ENCODE measurements at places on chromosomes 6 and 20.

GRCh38 chr6:74137911-74138310 lies 441.9 kb downstream of the CD109 start:
- no peak for DNase-seq

GRCh38 chr6:112773187-112773586 lies 426.1 kb downstream of the RFPL4B start:
- DNase-seq = no peak

DNA sequence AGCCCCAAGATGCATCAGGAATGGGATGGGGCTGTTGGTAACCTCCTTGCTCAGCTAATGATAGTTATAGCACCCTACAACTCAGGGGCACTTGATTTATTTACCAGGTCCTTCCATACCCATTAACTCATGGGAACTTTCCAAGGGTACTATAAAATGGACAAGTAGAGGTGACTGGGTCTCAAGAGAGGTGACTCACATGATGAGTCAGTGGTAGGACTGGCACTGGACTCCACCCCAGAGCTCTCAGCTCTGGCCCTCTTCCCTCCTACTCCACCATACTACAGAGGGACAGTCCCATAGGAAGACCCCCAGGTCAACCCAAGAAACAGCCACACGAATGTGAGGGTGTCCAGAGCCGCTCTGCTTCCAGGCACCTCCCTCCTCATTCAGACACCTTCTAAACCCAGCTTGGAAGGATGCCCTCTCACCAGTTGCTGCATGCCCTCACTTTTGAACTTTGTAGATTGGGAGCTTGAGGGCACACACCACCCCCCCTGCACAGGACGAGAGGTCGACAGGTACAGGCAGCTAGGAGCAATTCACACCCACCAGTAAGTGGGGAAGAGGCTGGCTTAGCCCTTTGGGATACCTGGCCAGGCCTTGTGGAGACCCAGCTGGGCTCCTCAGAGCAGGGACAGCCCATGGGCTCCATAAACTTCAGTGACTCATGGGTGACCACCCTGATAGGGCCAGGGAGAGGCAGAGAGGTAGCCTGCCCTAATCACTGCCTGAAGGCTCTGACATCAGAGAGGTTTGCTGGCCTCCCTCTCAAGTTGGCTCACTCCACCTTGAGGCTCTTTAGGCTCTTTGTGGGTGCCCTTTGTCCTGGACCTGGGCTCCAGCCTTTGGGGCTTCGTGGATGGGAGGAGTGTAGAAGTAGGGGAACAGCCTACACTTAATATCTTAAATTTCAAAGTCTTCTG lies 81.6 kb upstream of the MLN start:
- no peak for DNase-seq

- no peak for DNase-seq
Measured at GRCh38 chr20:20658871-20659431, 53.5 kb downstream of the RALGAPA2 start.

DNA sequence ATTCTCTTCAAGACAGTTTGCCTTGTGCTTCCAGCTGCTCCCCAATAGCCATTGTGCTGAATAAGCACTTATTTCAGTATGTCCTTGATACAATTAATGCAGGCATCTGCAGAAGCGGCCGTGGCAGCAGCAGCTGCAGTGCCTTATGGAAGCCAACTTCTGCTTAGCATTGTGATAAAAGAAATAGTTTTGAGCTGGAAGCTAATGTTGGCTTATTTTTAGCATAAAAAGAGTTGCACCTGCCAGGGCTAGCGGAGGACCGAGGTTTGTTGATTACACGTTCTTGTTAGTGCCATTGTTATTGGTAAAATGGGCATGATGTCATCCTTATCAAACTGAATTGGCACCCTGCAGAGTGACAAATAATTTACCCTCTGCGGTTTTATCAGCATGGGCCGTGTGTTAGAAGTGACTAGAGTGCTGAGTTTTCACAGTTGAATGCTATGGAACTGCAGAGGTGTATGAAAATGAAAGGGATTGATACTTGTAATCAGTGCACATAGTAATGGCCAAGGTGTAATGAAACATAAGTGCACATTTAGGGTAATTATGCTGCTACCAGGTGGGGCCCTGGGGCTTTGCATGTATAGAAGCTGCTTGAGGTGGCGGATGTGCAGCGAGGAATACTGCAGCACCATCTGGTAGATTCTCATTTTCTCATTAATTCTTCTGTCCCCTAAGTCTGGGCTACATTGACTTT lies 334.3 kb downstream of the CDKAL1 start:
- no peak for DNase-seq

- DNase-seq = no peak
Measured at GRCh38 chr6:47633141-47633540, 65.2 kb upstream of the ADGRF4 start.

DNA sequence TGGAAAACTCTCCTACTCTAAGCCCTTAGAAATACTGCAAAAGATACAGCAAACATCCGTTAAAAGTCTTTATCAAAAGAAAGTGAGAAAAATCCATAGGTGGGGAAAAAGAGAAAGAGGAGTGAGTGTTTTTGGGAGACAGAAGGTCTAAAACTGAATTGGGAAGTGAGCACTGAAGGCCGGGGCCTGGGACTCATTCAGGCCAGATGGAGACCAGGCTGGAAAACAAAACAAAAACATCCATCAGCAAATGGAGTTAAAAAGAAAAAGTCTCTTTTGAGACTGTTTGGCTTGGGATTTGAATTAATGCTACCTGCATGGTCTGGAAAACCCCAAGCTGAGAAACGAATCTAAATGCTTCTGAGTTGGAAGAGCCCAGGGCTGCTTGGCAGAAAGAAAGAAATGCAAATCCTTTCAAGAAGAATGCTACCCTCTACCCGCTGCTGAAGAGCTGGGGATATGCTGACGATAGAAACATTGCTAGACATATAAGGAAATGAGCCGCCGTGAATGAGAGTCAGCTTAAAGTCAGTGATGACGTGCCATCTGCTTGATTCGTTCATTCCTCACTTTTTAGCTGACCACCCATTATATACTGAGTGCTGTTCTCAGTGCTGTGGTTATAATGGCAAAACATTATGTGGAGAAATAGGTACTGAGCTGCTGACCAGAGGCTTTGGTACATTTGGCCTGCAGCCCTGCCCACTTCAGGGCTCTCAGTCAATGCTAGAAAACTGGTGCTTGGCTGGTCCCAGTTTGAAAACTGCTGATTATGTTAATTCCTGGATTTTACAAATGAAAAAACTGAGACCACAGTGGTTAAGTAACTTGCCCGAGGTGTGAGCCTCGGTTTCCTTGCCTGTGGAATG lies 28.0 kb upstream of the TULP4 start:
- DNase-seq = no peak

- DNase-seq = no peak
Measured at GRCh38 chr20:54491506-54491905, 16.1 kb downstream of the DOK5 start.

- no peak for DNase-seq
Measured at GRCh38 chr6:170147056-170147787, 143.7 kb downstream of the DLL1 start.

GRCh38 chr6:151389618-151390275 lies 1.6 kb downstream of the ZBTB2 start:
- DNase-seq = no peak

DNA sequence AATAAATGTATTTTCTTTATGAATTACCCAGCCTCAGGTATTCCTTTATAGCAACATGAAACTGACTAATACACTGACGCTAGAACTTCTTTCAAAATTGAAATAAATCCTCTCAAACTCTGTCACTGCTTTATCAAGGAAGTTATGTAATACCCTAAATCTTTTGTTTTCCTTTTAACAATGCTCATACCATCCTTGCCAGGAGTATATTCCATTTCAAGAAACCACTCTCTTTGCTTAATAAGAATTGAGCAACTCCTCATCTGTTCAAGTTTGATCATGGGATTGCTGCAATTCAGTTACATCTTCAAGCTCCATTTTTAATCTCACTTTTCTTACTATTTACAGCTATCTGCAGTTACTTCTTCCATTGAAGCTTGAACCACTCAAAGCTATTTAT lies 707.6 kb upstream of the MARCKS start:
- no peak for DNase-seq

DNA sequence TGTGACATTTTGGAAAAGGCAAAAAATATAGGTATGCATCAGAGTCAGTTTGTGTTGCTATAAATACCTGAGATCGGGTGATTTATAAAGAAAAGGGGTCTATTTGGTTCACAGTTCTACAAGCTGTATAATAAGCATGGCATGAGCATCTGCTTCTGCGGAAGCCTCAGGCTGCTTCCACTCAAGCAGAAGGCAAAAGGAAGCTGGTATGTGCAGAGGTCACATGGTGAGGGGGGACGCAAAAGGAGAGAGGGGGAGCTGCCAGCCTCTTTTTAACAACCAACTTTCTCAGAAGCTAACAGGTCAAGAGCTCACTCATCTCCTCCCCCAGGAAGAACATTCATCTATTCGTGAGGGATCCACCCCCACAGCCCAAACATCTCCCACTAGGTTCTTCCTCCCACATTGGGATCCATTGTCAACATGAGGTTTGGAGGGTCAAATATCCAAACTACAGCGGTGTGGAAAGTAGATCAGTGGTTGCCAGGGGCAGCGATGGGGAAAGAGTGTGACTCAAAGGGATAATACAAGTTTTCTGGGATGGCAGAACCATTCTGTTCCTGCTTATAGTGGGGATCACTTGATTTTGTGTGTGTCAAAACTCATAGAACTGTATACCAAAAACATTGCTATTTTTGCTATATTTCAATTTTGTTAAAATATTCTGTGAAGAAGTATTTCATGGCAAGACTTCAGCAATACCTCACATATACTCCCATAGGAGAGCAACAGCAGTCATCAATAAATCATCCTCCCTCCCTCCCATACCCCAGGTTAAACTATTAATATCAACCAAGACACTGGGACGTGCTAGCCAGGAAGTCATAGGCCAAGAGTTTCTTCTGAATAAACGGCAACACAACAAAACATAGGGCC lies 9.9 kb upstream of the FAM50B start:
- no peak for DNase-seq

GRCh38 chr6:29728173-29728874 lies 5.1 kb downstream of the HLA-F start:
- DNase-seq = no peak

DNA sequence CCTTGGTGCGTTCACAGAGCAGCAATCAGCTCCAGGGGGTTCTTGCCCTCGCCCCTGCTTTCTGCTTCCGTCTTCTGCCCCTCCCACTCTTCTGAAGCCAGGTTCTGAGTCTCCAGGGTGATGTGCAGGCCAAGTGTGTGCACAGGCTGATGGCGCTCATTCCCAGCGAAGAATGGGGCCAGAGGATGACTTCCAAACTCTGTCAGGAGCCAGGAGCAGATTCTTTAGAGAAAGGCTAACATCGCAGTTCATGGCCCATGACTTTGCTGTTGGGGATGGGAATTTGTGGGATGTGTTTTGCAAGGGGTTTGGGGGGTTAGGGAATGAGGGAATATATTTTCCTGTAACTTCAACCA lies 56.1 kb upstream of the CCN6 start:
- DNase-seq = no peak

DNA sequence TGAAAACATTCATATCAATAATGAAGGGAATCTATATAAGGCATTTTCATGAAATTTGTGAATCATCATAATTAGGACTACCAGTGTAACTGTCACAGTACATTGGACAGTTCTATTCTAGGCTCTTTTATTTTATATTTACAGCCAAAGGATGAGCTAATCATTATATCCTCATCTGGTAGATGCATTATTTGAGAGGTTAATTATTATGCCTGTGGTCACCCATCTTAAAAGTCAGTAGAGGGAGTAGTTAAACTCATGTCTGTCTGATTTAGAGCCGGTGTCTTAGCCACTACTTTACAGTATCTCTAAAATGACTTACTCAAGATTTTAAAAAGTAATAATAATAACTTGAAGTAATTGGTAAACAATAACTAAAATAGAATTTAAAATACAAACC lies 899.3 kb upstream of the MAP3K7 start:
- no peak for DNase-seq

DNA sequence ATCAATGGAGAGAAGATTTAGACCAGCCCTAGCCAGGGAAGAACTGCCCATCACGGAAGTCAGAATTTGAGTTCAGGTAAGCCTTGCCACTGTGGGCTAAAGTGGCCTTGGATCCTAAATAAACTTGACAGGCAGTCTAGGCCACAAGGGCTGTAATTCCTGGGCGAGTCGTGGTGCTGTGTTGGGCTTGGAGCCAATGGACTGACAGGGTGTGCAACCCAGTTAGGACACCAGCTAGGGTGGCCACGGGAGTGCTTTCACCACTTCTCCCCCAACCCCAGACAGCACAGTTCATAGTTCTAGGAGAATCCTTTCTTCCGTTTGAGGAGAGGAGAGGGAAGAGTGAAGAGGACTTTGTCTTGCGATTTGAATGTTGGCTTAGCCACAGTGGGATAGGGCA lies 422.4 kb downstream of the DOK5 start:
- no peak for DNase-seq

DNA sequence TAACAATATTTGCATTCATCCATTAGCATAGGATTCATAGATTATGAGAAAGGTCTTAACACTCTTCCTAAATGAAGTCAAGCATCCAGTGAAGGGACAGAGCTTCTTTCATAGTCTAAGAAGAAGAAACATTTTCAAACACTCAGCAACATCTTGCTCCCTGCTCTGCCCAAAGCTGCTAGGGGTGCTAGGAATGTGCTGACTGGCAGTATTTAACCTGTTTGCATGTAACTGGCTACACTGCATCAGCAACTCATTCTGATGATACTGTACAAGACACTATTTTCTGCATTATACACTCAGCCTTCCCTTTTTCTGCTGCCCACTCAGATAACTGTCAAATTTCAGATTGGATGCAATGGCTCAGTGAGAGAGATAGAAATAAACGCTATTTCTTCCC lies 495.1 kb upstream of the ARID1B start:
- DNase-seq = no peak

DNA sequence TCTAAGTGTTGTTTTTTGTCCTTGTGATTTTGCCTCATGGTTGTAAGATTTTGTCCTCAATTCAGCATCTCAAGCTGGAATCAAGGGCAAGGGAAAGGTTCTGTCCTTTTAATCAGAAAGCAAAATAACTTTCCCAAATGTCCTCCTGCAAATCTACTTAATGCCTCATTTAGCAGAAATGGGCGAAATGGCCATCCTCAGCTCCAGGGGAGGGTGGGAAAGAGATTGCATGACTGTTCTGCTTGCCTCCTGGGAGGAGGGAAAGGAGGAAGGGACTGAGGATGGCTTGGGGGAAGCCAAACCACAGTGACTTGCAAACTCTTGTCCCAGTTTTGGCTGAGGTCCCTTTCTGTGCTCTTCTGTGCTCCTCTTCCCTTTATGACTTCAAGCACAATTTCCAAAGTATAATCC lies 43.4 kb downstream of the TNFAIP3 start:
- DNase-seq = no peak

GRCh38 chr6:143969077-143969476 lies 39.0 kb downstream of the PLAGL1 start:
- no peak for DNase-seq

Data from endothelial cell (in vitro differentiated cells).